ENCODE measurements at places on chromosomes 1 and 21.

DNA sequence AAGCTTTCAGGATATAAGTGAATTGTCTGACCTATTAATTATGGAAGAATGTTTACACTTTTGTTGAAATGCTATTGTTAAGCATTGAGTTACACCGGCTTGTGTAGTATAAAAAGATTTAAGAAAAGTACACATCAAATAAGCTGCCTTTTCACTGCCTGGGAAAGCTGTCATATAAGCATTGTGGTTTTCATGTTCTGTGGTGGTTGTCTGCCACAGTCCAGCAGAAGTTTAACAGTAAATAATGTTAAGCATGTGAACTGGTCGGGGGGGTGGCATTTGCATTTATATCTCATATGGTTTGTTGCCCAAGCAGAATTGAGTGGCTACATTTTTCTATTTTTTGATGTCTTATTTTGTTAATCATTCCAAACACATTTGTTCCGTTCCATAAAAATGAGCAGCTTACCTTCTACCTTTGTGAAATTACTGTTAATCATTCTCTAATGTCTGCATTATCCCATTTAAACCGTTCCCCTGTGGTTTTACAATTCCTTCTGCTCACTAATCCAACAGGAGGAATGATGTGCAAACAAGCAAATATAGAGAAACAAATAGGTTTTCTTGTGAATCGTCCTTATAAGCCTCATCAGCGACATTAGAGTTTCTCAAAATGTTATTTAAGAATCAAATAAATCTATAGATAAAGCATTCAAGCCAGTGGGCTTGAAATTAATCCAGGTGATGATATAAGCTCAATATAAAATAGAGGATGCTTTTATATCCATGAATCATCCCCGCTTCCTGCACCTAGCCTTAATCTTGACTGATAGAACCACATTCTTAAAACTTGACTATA is 160.8 kb upstream of the SAMSN1 start:
- DNase-seq, result no peak

GRCh38 chr21:41772351-41773080 is 5.7 kb upstream of the RIPK4 start:
- no peak for DNase-seq

DNA sequence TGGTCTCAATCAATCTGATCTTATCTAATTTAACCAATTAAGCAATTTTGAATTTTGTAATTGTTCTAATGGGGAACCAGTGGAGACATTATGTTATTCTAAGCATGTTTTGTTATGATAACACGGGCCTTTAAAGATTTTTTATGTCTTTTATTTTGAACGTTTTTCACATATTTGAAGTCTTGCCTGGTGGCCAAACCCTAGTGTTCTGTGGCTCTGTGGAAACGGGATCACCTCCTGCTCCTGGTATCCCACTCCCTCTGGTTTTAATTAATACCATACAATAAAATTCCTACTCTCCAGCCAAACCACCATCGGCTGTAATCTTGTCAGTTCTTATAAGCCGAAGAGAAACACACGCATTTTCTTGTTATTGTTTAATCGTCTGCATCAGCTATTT is 22.9 kb upstream of the LMO4 start:
- no peak for DNase-seq

GRCh38 chr1:174367892-174368291 is 79.9 kb upstream of the GPR52 start:
- no peak for DNase-seq

- DNase-seq, result no peak
Measured at GRCh38 chr1:47635597-47635996, 197.8 kb downstream of the FOXD2 start.

All from stimulated activated CD4-positive, alpha-beta T cell treated with anti-CD3 and anti-CD28 coated beads, Interleukin-12 subunit alpha, Interleukin-12 subunit beta, amount 100 ng/mL, for 4 hours (primary cell).